ENCODE measurements at places on chromosomes 2 and 18.

DNA sequence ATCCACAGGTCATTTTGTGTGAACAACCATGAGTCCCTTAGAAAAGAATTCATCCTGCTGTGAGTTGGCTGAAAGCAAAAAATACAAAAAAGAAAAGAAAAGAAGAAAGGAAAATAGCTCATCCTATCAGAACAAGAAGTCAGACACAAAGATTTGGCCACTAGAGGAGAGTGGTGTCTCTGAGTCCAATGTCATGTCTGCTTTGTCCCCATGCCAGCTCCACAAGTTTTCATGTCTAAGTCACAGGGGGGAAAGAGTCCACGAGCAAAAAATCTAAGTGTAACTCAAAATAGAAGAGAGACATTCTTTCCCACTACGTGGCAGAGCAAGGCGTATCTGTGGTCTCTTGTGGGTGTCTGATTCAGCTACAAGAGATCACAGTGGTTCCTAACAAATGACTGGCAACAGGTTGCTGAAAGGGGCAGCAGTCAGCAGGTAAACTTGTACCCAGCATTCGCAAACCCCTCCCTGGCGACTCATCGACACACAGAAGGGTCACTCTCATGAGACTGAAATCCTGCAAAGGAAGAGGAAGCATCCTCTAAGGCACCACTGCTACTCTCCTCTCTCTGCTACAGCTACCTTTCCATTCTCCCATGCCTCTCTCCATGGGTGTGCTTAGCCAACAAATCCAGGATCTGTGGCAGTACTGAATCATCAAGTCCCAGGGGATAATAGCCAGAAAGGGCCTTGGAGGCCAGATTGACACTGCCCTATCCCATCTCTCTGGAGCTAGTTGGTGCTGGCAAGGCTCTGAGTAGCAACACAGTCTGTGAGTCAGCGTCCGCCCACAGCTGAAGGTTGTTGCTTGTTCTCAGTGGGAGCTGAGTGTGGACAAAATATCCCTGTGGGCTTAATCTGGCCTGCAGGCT, 123.0 kb upstream of the SLC39A10 start:
- no peak for DNase-seq

DNA sequence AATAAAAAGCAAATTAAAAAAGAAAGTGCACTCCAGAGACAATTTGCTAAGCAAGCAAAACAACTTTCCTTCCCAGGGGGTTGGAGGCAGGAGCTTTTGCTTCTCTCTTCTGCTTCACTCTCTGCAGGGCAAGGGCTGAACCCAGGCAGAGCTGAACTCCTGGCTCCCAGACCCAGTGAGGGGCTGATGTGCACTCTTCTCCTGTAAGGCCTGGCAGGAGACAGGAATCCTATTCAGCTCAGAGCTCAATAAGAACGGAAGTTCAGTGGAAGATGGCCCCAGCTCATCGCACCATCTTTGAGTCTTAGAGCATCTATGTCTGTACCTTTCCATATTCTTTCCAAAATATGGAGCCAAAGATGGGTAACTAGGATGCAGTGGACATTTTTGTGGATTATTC, 29.1 kb downstream of the CIB4 start:
- no peak for DNase-seq

- DNase-seq: peak; percentile 70
Observed at GRCh38 chr18:12656938-12657683, 796 bp downstream of the SPIRE1 start.

- DNase-seq: no peak
Observed at GRCh38 chr18:3162181-3162580, 57.6 kb downstream of the MYOM1 start.

DNA sequence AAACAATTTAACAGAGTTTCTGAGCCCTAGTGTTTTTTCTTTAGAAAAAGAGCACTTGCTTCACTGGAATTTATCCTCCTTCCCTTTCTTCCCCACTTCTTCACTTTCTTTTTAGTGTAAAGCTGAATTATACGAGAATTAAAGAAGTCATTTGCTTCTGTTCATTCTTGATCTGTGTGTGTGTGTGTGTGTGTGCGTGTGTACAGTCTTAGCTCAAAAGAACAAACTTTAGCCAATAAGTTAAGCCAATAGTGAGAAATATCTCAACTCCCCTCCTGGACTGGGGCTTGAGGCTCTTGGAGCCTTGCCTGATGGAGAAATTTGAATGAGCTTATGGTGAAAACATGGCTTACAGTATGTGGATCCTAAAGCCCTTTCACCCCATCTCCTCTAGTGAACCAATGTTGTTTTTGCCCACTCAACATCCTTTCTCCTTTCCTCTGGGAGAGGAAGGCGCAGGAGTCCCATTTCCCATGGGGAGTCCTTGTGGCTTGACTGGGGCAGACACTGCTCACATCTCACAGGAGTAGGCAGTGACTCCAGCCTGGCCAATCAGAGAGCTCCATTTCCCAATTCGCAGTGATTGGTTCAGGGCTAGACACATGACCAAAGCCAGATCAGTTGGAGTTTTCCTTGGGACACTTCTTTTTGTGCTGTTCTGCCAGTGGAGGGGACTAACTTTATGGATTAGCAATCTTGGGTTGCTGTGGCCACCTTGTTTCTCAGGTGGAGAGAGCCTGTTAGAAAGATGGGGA, 16.3 kb upstream of the MYO3B start:
- DNase-seq: no peak

- DNase-seq: no peak
Observed at GRCh38 chr2:96594691-96595152, 43.4 kb downstream of the KANSL3 start.

DNA sequence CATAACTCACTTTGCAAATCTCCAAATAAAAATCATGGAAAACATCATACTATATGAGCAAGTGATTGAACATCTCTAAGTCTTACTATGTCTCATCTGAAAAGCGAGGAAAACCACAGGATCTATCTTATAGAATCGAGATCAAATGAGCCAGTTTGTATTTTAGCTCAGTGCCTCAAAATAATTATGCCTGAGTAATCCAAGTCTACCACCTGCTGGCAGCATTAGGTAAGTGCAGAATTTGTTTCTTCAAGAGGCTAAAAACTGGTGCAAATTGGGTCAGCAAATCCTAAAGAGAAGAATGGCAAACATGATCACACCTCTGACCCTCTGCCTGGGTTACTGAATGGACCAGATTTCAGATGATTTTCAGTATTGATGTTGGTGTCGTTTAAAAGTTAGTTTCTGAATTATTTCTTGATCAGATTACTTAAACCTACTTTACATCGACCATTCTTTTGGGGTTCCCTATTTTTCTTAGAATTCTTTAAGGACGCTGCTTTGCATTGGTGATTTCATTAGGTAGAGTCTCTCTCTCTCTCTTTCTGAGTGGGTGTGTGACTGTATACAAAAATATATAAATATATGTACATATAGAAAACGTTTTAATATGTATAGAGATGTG, 12.7 kb upstream of the FHOD3 start:
- DNase-seq: no peak

- DNase-seq: no peak
Observed at GRCh38 chr2:65620524-65620923, 188.1 kb upstream of the SPRED2 start.

DNA sequence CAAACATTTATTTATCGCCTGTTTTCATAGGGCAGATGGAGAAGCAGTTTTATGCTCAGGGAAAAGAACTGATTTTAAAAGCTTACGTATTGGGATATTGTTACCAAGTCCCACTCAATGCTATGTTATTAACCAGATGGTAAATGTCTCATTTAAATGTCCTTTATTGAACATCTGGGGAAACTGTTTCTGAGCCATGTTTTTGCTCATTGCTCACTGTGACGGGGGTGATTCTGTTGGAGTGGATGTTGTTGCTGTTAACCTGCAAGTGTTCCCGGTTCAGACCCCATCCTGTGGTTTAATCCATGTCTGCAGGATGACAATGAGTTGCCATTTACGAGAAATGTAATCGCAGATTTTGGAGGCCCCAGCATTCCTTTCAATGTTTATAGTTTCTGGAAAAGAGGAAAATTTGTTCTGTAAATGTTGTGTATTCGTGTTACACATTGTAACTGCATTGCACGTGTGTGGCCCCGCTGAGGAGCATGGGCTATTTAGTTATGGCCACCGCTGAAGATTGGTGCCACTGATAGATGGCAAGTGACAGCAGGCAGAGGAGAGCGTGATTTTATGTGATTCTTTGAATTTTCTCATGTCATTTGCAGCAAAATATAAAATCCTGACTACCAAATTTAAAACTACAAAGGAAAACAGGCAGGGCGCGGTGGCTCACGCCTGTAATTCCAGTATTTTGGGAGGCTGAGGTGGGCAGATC, 174.8 kb upstream of the COPS8 start:
- no peak for DNase-seq

DNA sequence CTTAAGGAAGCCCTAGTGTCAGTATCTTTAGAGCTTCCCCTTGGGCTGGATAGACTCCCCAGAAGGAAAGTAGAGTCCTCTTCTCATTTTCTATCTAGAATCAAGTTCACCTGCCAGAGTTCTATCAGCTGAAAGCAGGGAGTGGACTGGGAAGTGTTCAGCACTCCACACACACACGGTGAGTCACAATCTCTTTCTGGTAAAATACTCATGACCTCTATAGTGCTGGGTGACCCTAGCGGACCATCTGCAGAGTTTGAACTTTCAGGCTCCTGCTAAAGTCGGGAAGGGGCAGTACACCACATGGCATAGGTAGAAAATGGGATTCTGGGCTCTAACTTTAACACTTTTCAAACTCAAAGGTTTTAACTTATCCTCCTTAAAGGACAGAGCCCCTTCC, 43.3 kb downstream of the SAP130 start:
- no peak for DNase-seq

GRCh38 chr2:140650825-140651224, 1480.0 kb downstream of the LRP1B start:
- DNase-seq: no peak

DNA sequence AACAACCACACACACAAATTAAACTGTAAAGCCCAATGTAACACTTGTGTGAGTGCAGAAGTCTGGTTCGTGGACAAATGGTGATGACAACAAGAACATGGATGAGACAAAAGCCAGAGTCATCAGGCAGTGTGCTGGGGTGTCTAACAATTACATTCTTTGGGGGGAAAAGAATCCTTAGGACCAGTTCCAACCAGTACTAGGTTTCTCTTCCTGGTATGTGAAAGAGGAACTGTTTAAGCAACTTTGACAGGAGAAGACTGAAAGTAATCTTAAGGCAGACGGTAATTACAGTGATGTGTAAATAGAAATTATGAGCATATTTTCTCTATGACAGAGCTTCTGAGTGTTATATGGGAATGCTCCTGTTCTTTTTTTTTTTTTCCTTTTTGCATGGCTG, 133.4 kb downstream of the AFF3 start:
- DNase-seq: no peak

GRCh38 chr2:207692206-207693065, 19.0 kb upstream of the CCNYL1 start:
- no peak for DNase-seq

GRCh38 chr2:17061028-17061427, 395.4 kb upstream of the CYRIA start:
- DNase-seq: no peak

DNA sequence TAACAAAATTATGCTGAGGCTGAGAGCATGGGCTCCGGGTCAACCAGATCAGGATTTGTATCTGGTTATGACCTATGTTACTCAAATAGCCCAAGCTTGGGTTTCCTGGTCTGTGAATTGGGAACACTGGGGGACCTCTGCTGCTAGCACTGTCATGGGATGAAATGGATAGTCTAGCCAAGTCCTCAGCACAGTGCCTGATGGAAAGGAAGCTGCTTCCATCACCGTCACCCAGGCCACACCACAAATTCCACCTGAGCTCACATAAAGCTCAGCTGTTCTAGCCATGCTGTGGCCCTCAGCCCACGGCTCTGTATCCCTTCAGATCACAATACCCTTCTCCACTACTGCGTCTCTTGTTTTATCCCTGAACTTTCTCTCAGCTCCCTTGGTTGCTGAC, 179.6 kb upstream of the SP5 start:
- DNase-seq: no peak

- no peak for DNase-seq
Observed at GRCh38 chr2:177353187-177353478, 39.4 kb upstream of the AGPS start.

DNA sequence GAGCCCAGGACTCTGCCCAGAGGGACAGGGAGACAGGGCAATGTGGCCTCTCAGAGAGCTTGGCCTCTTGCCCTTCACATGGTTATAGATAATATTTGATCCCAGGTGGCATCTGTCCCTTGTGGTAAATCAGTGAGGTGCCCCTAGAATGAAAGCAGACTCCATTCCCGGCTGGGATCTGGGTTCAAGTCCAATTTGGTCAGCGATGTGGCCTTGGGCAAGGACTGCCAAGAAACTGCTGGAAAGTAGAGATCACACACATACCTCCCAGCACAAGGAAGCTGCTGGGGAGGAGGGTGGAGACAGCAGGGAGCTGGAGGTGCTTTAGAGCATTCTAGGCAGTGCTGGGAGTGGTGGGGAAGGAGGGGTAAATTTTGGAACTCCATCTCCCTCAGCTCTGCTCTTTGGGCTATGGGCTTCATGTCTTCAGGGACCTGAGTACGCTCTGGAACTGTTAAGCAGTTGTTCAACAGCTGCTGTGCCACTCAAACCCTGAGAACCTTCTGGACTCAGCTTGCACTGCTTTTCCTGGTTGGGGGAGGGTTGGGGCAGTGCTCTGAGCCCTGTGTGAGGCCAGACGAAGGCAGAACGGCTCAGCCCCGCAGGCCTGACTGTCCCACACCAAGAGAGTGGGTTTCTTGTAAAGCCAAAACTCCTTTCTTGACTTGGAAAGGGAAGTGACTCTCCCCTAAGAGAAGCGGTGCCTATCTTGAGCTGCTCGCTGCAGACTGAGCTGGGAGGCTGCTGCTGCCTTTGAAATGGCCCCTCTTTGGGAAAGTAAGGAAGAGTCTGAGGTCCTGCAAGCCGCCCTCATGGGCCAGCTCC, 23.0 kb downstream of the INPP5D start:
- DNase-seq: peak; percentile 54

DNA sequence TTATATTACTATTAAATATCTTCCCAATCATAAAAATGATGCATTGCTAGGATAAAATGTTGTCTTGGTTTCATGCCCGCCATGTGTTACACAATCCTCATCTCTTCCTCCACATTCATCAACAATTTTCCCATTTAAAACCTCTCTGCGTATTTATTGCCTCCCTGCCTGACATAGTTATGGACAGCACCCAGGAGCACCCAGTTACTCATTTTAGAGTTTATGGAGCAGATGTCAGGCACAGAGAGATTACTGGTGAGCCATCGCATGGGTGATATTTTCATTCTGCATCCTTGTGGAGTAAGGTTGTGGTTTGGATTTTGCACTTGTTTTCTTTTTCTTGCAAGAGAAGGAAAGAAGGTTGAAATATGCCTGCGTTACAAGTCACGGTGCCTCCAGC, 116.7 kb upstream of the NPAS2 start:
- DNase-seq: no peak

- no peak for DNase-seq
Observed at GRCh38 chr2:67516899-67517530, 119.9 kb downstream of the ETAA1 start.

GRCh38 chr18:58051765-58052460, 7.9 kb downstream of the NEDD4L start:
- no peak for DNase-seq

DNA sequence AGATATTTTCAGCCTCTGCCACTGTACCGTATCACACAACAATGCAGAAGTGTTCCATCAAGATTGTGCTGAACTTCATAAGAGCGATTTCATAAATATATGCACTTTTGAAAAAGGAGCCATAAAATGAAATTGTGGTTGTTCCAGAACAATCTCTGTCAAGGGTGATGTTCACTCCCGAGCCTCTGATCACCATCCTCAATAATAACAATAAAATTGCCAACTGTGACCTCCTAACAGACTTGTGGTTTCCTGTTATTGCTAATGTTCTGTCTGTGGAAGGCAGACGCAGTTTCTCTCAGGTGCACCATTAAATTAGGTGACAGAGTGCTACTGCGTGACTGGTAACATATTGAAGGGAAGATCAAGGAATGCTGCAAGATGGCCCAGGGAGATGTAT, 383.7 kb downstream of the SOCS6 start:
- no peak for DNase-seq

Data from sciatic nerve (tissue), 2 donors.